ENCODE measurements at places on chromosomes 2 and 18.

DNA sequence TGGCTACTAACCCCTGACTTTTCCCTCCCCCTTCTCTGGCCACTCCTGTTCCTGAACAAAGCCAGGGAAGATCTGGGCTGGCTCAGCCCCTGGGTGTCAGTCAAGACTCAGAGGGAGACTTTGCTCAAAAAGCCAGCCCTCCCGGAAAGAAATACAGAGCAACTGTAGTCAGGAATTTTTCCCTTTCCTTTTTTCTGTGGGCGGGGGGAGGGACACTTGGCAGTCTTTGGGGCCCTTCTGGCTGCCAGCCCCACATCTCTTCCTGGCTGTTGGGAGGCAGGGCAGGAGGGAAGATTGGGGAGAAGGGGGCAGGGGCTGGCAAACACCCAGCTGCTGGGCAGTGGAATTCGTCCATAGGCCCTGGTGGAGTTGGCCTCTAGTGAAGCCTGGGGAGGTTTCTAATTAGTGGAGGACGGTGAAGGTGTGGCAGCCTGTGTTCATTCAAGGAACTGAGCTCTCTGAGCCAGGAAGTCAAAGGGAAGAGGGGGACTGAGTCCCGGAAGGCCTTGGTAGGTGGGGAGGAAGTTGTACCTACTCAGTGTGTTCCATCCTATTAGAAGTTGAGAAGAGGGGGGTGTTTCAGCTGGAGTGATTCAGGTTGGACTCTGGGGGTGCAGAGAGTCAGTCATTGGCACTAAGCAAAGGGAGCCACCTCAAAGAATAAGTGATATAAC lies 10.9 kb downstream of the IGFBP2 start:
- no peak for DNase-seq

- DNase-seq, result peak; percentile 59
Observed at GRCh38 chr2:148244593-148245292, 223.9 kb downstream of the MBD5 start.

GRCh38 chr2:28036307-28036706 lies 145.8 kb downstream of the BABAM2 start:
- DNase-seq, result no peak

DNA sequence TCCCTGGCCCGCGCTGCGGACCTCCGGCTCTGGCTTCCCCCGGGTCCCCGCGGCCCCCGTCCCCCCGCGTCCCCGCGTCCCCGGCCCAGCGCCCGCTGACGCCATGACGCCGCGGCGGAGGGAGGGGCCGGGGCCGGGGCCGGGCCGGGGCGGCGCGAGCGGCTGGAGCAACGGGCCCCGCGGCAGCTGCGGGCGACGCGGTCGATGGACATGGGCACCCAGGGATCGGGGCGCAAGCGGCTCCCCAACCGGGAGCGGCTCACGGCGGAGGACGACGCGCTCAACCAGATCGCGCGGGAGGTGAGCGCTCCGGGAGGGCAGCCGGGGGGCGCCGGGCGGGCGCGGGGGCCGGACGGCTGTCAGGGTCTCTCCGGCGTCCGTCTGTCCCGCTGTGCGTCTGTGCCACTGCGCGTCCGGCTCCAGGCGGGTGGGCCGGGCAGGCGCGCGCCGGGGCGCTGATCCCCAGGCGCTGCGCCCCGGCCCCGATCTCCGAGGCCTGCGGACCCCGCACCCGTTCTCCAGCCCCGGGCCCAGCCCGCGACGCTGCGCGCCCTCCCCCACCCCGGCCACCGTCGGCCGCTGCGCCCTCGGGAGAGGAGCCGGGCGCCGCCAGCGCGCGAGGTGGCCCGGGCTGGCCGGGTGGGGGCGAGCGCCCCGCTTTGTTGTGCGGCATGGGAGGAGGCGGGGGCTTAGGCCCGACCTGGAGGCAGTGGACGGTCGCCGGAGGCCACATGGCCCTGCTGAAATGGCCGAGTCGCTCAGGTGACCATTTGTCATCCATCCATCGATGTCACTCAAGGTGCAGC lies at the start of gene LRRFIP1:
LRRFIP1 (plus strand) TSS at position 147 of the 806 bp plus-strand sequence; CDS start at position 205, 58 bp downstream.
- no peak for DNase-seq

DNA sequence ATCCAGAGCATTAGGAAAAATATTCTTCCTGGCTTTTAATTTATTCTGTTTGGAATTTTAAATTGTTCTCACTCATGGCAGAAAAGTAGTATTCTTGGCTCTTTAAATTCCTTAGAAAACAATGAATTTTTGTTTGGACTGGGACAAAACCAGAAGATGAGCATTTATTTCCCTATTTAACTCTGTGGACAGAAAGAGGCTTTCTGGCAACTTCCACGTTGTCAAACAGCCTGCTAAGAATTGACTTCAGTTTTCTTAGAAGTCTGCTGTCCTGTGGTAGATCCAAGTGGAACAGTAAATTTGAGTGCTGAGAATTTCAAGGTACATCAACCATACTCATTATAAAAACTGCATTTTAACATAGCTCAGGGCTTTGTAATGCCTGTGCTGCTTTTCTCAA lies 83.8 kb downstream of the MGAT5 start:
- no peak for DNase-seq

DNA sequence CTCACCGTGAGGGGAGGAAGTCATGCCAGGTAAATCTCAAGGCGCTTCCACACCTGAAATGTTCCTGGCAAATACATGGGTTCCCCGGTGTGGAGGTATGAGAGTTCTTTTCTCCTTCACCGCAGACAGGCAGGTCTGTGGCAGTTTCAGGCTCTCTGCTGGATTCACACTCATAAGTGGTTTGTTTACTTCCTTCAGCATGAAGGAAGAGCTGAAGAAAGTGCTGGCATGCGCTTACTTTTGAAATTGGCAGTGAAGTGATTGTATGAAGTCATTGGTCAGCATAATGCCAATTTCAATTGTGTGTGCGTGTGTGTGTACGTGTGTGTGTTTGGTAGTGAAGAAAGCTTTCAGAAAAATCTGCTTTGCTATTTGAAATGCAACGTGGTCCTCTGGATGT lies 43.4 kb downstream of the RNF144A start:
- no peak for DNase-seq

DNA sequence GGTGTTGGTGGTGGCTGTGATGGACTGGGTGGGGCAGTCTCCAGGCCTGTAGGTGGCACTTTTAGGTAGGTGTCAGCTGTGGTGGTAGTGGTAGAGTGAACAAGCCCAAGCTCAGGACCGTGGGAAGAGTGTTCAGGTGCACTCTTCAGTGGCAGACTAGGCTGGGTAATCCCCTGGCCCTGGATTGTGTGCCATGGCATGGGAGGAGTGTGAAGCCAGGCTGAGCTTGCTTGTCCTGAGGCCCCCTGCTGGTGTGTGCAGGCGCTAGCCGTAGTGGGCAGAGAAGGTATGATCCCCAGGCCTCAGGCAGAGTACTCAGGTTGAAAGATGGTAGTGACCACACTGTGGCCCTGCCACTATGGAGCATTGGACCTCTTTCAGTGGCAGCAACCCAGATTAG lies 850.3 kb downstream of the DSC3 start:
- no peak for DNase-seq

DNA sequence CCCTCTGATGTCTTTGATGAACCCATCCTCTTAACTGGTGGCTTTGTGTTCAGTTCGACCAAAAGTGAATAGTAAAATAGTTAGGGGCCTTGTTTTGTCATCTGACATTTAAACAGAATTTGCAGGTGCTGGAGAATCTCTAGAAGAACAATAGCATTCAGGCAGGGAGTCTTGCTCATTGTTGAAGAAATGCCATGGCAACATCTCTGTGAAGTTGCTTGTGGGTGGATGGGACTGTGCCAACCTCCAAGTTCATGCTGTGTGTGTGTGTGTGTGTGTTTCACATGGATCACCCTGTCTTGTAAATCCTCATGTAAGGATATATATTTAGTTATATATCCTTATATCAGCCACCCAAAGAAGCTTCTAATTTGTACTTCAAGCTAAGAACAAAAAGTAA lies 66.7 kb downstream of the SKA1 start:
- DNase-seq, result no peak

DNA sequence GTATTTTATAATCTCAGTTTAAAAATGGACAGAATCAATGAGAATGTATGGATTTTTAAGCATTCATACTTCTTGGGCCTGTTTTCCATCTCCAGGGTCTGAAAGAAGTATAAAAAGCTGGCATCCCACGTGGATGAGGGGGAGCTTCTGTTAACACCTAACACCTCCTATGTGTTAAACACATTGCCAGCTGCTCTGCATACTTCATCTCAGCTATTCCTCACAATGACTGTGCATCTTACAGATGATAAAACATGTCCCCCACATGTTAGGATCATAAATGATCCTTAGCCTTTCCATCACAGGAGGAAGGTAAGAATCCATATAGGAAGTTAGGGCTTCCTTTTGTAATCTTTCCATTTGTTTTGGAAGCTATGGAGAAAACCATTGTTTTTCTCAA lies 239.1 kb downstream of the AGPS start:
- DNase-seq, result no peak

DNA sequence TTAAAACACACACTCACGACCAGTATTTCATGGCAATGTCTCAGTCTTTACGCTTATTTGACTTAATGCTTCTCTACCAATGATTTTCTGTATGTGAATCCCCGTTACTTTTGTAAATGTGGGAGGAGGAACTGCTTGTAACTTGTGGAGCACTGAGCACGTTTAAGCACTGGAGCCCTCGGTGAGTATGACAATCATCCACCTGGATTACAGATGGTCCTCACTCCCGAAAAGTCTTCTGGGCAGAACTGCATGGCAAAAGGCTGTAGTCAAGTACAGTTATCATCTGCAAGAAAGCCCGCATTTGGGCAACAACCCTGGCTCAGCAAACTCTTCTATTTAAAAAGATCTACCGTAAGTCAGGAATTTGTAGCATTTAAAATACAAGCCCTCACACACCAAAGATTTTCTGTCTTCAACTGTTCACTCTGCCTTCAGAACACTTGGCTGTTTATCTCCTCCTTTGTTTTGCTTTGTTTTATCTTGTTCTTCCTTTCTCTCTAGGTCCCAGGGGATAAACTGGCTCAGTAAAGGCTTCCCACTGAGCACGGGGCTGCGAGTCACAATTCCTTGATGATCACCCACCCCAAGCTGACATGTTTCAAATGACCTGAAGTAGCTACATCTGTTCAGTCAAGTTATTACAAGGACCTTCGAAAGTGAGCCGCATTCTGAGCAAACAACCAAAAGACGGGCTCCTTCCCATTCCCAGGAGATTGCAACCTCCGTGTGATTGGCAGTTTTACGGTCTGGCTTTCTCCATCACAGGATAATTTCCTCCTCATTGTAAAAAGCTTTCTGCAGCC lies 102.2 kb downstream of the DLGAP1 start:
- DNase-seq, result no peak

GRCh38 chr18:34840256-34840826 lies 130.2 kb downstream of the DTNA start:
- no peak for DNase-seq

DNA sequence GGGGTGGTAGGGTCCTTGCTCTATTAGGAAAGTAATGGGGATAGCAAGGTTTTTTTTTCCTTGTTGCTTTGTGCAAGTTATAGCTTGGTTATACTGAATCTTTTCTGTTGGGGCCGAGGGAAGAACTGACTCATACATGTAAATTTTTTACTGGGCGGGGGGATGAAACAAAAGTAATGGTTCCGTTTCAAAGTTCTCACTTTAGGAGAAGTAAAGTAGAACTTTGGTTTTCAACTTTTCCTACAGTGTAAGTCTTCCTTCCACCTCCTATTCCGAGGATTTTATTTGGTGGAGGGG lies 1.1 kb downstream of the AFTPH start:
- DNase-seq, result no peak

DNA sequence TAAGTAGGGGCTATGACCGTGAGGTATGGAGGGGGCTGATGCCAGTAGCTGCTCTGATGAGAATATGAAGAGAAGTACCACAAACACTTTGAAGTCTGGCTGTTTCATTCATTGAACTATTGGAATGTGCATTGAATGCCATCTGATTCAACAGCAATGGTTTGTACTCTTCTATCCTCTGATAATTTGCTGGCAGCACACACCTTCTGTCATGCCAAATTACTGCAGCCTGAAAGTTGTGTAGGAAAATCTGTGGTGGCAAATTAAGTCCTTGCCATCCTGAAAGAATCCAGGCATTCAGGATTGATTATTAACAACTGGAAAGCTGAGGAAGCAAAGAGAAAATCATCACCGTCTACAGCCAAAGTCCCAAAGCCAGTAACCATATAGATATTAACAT lies 711.2 kb downstream of the NRXN1 start:
- no peak for DNase-seq

DNA sequence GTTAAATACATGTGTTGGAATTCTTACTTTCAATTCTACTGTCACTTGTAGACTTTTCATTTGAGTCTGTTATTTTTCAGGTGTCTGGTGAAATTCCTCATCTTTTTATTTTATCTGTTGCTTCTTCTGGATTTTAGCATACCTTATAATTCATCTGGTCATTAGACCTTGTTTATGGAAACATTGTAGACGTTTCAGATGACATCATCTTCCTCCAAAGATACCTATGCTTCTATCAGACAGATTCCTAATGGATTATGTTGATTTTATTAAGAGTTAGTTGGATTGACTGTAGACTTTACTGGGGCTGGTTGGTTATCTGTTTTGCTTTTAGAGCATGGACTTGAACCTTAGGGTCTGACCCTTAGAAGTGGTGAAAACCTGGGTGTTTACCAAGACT lies 15.3 kb upstream of the MFSD2B start:
- no peak for DNase-seq

GRCh38 chr18:35605686-35606417 lies 24.3 kb downstream of the GALNT1 start:
- no peak for DNase-seq

DNA sequence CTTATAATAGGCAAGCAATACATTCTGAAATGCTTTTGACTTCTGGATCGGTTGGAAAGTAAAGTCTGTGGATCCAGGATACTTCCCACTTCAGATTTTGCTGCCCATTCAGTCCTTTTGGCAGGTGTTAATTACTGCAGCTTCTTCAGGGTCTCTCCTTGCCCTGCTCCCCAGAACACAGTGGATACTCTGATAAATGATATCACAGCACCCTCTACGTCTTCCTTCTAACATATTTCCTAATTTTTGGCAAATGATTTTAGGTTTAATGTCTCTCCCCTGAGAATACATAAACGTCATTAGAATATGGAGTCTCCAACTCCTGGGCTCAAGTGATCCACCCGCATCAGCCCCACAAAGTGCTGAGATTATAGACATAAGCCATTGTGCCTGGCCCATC lies 249.8 kb downstream of the NYAP2 start:
- DNase-seq, result no peak

GRCh38 chr2:107359021-107359420 lies 467.7 kb upstream of the RGPD4 start:
- peak; percentile 31 for DNase-seq

- DNase-seq, result no peak
Observed at GRCh38 chr2:238911376-238912227, 63.7 kb downstream of the TWIST2 start.

GRCh38 chr2:26946841-26947784 lies 23.3 kb upstream of the MAPRE3 start:
- DNase-seq, result peak; percentile 49

Data from RCC 7860 (cell line).